ENCODE measurements at places on chromosomes 2 and 18.
A peak's percentile ranks its signal among the peaks of the same experiment; 100 is the strongest.

GRCh38 chr2:127597984-127598380 is 48.0 kb upstream of the GPR17 start:
- peak; percentile 27 for DNase-seq

DNA sequence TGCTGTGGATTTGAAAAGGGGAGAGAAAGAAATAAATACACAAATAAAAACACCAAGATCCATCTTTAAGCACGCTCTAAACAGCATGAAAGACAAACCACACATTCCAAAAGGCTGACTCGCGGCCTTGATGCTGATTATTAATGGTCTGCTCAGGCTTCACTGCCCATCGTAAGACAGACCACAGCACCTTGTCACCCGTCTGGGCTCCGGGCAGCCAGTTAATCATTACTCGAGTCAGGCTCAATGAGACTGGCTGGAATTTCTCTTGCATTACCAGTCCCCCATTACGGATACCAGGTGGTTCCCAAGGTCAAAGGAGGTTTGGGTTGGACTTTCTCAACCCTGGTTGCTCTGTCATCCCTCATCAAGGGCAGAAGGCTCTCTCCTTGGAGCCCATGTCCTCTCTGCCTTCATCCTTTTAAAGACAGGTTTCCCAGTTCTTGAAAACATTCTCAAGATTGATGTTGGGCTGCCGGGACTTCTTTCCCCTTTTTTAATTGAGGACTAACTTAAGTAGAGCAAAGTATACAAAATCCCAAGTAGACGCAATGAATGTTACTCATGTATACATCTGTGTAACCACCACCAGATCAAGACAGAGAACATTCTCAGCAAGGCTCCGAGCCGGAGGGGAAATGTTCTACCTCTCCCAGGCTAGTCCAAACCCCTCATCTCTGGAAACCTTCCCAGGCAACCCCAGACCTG is 8.1 kb downstream of the SMAD7 start:
- DNase-seq = peak; percentile 92

- peak; percentile 85 for DNase-seq
Measured at GRCh38 chr18:10094154-10094553, 180.3 kb downstream of the VAPA start.

DNA sequence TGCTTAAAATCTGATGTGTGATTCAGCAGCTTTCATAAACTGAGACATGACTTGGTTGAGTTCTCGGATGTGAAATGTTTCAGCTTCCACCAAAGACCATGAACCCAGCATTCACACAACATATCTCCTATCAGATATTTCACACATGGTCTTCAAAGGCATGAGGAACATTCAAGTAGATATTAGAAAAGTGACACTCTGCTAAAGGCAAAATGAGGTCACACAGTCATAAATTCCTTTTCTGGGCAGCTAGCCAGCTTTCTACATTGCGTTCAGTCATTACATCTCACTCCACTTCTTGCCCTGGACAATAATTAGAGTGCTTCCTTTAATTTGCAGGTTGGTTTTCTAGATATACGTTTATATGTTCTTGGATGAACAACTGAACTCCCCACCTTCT is 96.7 kb downstream of the GAREM1 start:
- DNase-seq = peak; percentile 83

- no peak for DNase-seq
Measured at GRCh38 chr2:134334542-134335353, 80.9 kb downstream of the MGAT5 start.

- DNase-seq = peak; percentile 20
Measured at GRCh38 chr18:26301681-26302080, 75.4 kb downstream of the TAF4B start.

DNA sequence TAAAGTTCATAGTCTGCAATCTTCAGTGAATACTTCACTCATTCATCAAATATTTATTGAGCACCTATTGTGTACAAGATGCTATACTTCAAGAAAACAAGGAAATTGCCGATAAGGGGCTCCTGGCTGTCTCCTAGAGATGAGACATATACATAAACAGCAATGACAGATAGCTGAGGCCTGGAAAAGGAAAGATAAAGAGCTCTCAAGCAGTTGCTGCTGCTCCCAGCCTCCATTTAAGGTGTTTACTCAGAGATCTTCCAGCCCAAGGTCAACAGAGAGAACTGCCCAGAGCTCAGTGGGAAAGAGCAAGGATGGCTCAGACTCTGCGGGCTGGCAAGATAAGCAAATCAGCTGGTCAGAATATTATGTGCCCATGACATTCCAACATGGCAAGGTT is 3.3 kb upstream of the SLC14A2 start:
- no peak for DNase-seq

- DNase-seq = no peak
Measured at GRCh38 chr2:85355521-85355920, 952 bp downstream of the ELMOD3 start.

- DNase-seq = no peak
Measured at GRCh38 chr2:16069663-16069932, 129.2 kb downstream of the MYCN start.

DNA sequence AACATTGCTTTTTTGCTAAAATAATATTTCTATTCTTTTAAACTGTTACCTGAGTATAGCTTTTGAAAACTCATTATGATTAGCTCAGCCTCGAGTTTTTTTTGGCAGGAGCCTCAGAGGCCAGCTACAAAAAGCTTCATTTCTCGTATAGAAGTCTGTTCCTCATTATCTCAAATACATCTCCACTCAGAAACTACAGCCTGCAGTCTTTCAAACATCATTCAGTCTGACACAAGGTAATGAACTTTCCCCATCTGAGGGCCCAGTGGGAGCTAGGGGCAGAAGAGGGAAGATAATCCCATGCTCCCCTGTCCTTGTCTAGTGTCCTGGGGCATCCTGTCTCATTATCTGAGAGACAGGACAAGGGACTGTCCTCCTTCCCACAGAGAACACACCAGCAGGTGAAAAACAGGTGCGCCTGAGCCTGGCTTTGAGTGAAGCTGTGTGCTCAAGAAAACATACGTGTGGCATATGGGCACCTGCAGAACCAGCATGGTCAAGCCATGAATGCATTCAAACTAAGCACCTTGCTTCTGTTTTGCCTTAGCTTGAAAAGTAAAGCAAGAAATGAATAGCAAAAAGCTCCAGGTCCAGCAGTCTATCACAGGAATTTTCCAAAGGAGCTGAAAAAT is 247.5 kb downstream of the MREG start:
- no peak for DNase-seq

- DNase-seq = peak; percentile 33
Measured at GRCh38 chr18:74819433-74820059, 221.9 kb downstream of the ZNF407 start.

DNA sequence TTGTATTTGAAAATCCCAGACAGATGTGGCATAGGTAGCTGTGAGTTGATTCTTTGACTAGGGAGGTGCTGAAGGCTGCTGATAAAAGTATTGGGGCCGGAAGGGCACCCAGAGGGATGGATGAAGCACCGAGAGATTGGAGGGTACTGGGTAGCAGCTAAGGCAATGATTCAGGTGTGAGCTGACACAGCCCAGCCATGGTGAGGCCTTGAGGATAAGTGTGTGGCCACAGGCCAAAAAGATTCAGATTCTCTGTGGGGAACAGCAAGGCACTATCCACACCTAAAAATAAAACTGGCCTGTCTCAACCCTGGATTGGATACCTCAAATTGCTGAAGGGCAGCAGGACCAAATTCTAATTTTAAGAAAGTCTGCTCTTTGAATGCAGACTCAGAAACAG is 35.2 kb downstream of the RDH14 start:
- DNase-seq = no peak

DNA sequence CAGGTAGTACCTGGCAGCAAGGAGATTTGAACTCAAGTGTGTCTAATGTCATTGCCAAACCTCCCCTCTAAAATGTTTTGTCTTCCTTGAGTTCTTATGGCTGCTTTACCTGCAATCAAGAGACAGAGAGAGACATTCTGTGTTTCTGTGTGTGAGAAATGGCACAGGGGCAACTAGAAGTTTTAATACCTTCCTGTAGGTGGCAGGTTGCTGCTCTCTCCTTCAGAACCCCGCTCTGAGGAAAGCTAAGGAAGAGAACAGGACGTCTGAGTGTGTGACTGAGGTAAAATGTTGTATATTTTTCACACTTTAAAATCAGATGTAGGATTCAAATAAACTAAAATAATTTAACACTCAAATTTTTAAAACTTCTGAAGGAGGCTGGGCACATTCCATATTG is 19.2 kb downstream of the DTNA start:
- peak; percentile 65 for DNase-seq

GRCh38 chr2:151297882-151298281 is 8.4 kb upstream of the NMI start:
- no peak for DNase-seq

GRCh38 chr18:74430806-74431571 is 26.1 kb downstream of the DIPK1C start:
- no peak for DNase-seq

DNA sequence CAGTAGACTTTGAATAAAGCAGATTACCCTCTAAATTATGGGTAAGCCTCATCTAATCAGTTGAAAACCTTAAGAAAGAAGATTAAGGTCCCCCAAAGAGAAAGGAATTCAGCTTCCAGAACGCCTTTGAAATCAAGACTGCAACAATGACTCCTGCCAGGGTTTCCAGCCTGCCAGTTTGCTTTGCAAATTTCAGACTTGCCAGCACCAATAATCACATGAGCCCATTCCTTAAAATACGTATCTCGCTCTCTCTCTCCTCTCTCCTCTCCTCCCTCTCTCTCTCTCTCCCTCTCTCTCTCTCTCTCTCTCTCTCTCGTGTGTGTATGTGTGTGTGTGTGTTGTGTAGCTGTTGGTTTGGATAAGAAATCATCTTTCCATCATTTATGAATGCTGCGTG is 184.2 kb downstream of the PDE1A start:
- no peak for DNase-seq

- DNase-seq = no peak
Measured at GRCh38 chr2:120731175-120731574, 4.5 kb upstream of the GLI2 start.

- DNase-seq = no peak
Measured at GRCh38 chr2:217864963-217865772, 137.6 kb downstream of the TNS1 start.

DNA sequence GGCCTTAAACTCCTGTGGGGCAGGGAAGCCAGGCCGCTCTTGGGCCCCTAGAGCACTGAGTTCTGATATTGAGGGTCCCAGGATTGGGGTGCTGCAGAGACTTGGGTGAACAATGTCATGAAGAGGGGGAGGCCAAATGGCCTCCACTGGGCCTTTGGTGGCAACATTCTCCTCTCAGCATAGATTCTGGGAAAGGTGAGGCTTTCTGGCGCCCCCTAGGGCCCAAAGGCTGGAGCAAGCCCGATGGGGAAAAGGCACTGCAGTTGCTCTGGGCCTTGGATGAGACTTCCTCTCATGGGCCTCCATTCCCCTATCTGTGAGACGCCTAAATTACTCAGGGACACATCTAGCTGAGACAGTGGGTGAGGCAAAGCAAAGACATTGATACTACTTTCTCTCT is 84.8 kb downstream of the ACAA2 start:
- peak; percentile 57 for DNase-seq

DNA sequence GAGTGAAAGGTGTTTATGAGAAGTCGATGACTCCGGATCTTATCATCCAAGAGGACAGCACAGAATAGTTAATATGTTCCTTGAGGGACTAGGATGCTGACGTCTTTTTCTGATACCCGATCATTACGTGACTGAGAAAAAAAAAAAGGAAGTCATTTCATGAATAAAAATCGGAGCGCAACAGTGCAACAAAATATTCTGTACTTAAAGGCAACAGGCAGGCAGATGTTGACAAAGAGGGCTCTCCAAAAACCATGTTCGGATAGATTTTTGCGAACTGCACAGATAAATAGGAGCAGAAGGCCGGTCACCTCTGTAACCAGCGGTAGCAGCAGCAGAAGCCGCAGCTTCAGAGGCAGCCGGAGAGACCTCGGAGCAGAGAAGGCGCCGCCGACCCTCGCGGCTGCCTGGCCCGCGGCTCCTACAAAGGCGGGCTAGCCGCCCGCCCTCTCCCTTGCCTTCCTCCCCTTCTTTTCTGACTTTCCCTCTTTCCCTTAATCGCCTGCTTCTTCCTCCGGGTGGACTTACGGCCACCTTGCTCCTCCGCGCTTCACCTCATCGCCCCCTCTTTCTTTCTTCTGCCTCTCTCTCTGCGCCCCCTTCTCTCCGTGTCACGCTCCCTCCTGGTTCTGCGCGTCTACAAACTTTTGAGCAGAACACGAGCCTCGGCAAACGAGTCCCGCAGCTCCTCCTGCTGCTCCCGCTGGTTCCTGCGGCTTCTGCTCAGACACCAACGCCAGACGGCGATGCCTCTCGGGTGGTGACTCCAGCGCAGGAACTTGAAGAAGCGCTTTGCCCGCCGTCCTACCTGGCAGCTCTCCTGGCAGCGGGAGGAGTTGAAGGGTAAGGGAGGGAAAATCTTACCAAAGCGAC is at the start of gene ADCYAP1:
Gene ADCYAP1 (plus strand): TSS at position 654 of the 873 bp plus-strand sequence. CDS start 516 bp downstream, outside the sequence.
- peak; percentile 19 for DNase-seq

DNA sequence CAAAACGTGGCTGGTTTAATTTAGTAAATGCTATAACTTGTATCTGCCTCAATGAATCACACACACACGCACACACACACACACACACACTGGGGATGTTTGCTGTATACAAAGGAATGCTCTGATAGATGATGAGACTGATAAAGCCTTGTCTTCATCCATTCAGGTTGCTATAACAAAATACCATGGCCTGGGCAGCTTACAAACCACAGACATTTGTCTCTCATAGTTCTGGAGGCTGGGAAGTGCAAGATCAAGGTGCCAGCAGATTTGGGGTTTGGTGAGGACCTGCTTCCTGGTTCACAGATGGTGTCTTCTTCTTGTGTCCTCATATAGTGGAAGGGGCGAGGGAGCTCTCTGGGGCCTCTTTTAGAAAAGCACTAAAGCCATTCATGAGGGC is 149.5 kb upstream of the HDAC4 start:
- DNase-seq = no peak

- DNase-seq = no peak
Measured at GRCh38 chr2:21773168-21773567, 649.4 kb downstream of the TDRD15 start.

- DNase-seq = no peak
Measured at GRCh38 chr2:33219850-33220275, 256.6 kb upstream of the RASGRP3 start.

DNA sequence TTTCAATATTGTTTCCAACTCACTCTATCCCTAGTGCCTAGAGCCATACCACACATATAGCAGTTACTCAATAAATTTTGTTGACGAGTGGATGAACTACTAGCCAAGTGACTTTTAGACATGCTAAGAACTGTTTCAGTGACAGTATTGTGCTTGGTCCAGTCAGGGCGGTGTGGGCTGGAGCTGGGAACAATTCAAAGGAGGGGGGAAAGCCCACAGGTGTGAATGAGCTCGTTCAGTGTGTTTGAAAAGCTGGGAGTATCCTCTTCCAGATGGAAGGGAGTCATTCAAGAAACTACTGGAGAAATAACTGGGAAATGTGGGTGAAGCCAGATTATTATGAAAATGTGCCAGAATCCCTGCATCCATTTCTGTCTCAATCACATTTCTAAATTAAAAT is 1.7 kb upstream of the SERPINE2 start:
- DNase-seq = peak; percentile 28

- DNase-seq = peak; percentile 95
Measured at GRCh38 chr18:10094655-10095054, 180.8 kb downstream of the VAPA start.

- DNase-seq = no peak
Measured at GRCh38 chr2:62313449-62314227, 117.7 kb downstream of the B3GNT2 start.

Measured in epithelial cell of esophagus (primary cell).